HS-27A (cell line): ENCODE measurements at places on chromosomes 16 and 17.

DNA sequence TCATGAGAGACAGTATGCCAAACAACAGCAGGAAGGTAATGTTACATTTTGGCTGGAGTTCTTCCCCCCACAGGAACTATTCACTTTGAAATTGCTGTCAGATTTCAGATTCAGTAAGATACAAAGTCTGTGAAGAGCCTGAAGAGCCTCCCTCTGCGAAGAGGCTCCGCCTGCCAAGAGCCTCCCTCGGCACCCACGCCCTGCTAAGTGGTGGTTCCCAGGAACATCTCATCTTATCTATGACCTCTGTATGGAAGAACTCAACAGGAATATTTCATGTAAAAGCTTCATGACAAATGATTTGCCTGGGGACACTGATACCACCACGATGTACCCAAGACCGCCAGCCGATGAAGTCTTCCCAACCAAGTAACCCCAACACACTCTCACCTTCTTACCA lies 3.2 kb downstream of the ZC3H7A start:
- no peak for DNase-seq

GRCh38 chr17:79311373-79311772 lies 236.7 kb downstream of the ENGASE start:
- no peak for DNase-seq

DNA sequence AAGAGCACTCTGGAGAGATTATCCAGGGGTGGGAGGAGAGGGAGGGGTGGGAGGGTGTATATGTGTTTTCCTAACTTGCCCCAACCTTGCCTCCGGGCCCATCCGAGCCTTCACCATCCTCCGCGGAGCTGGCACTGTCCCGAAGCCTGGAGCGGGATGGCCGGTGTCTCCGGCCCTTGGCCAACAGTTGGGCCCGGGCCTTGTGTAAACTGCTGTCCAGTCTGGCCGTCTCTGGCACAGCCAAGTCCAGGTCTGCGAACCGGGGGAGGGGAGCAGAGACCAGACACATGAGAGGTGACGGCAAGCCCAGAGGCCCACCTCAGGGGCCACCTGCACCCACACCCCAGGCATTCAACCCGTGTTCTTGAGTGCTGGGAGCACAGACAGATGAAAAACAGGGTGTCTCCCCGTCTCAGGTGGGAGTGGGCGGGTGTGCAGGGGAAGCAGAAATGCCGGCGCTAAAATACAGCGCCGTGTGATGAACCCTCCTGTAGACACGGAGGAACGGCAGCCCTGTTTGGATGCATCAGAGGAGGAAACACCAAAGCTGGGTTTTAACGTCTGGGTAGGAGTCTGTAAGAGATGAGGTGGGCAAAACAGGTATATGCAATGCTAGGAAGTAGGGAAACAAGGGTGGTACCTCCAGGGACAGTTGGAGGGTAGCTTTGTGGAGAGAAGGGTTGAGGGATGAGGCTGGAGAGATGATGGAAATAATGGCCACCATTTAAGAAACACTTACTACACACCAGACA lies 11.7 kb downstream of the SAMD14 start:
- no peak for DNase-seq

DNA sequence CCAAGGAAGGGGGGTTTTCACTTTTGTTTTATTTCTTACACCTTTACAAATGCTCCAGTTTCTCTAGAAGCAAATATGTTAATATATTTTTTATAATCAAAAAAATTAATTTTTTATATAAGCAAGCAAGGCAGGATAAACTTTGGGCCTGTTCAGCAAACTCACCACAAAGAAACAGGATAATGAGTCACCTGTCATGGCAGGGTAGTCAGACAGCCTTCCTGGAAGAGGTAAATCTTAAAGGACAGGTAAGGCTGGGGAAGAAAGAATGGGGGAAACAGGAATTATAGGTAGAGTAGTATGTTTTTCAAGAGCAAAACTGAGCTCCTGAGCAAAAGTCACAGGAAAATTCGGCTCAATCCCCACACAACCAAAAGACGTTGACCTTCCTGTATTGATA lies 186.3 kb upstream of the SOX9 start:
- no peak for DNase-seq

DNA sequence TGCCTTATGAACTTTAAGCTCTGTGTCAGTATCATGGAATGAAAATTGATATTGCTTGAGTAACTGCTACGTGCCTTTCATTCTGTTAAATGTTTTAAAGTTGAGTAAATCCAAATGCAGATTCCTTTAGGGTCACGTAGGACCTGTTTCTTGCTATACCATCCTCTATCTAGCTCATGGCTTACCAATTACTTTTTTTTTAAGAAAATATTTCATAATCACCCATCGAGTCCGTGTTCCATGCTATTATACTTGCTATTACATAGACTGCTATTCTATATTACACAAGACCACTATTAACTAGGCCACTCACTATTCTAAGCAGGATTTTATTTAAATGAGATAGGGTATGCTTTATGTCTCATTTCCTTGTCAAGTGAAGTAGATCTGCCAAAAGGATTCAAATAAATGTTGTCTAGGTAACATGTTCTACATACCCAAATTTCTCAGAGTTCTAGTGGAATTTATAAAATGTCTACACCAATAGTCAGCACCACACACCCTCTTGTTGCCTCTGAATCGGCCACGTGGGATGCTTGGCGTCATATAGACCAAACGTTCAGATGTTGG lies 11.9 kb downstream of the ANKFN1 start:
- DNase-seq = peak; percentile 88

GRCh38 chr16:75452464-75453190 lies 11.9 kb downstream of the TMEM170A start:
- no peak for DNase-seq

DNA sequence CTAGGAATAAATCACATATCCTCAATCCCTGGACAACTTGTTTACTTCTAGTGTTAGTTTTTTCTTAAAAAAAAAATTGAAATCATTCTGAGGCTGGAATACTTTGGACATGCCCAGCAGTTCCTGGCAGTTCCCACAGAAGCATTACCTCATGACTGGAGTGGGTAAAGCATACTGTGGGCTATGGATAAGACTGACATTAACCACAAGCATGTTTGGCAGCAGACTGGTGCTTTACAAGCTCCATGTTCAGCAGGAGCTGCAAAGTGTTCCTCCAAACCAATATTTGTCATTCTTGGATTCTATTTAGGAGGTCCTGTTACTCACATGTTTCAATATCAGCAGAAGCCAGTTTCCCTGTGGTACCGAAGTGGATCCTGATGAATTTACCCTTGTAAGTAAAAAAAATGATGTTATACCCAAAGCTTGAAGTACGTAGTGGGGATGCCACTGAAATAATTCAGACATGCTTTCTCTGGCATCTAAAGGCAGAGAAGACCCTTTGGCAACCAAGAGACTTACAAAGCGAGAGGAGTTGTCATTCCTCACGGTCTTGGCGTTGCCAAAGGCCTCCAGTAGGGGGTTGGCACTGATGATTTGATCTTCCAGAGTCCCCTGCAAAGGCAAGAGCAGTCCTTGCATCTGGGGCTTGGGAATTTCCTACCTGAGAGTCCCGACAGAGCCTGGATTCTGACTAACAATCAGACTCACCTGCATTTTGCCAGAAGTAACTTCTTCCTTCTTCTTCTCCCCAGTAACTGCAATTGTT lies 4.9 kb downstream of the MYH1 start:
- DNase-seq = no peak

GRCh38 chr16:66478733-66479511 lies 51.8 kb downstream of the BEAN1 start:
- peak; percentile 31 for DNase-seq

DNA sequence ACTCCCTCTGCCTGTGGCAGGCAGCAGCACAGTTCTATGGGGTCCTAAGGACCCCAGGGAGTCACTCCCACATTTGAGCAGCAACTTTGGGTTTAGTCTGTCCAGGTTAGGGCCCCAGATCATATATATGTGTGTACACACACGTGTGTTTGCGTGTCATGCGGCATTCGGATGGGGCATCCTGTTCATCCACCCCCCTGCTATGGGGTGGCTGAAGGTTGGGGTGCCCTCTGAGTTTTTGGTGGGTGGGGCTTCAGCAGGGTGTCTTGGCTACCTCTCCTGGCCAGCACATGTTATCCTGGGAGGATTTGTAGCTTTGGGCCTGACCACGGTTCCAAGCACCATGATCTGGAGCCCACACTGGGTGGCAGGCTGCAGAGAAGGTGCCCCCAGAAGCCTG lies 100.7 kb downstream of the RAB11FIP4 start:
- no peak for DNase-seq

- no peak for DNase-seq
Measured at GRCh38 chr16:83940630-83941378, 12.2 kb upstream of the OSGIN1 start.

DNA sequence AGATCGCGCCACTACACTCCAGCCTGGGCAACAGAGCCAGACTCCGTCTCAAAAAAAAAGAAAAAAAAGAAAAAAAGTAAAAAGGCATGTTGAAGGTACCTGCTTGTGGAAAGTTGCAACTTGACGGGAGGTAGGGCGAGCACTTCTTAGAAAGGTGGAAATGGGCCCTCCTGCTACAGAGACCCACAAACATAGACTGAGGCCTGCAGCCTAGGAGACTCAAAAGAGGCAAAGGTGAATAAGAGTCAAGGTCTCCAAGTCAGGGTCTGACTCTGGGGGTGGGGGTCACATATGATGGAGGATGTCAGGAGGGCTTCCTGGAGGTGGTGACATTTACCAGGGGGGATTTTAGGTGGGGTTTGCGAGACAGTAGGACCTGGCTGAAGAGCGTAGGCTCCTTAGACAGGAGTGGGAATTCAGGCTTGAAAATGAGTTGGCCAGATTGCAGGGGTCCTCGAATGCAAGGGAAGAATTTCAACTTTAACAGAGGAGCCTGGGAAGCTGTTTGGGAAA lies 303.0 kb downstream of the SEC14L1 start:
- DNase-seq = no peak

DNA sequence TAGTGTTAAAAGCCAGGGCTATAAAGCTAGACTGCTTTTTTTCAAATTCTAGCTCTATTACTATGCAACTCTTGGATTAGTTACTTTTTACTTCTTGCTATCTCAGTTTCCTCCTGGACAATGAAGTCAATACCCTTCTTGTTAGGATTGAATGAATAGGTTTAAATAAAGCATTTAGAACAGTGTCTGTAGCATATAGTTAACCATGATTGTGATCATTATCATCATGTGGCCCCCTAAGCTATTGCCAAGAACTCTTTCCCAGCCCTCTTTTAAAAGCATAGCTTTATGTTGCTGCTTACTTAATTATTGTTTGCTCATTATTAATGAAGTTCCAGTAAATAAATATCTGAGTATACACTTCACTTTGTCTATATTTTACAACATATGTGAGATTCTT lies 4.5 kb downstream of the VMP1 start:
- DNase-seq = no peak

- no peak for DNase-seq
Measured at GRCh38 chr17:28498652-28499363, 7.3 kb upstream of the FOXN1 start.

DNA sequence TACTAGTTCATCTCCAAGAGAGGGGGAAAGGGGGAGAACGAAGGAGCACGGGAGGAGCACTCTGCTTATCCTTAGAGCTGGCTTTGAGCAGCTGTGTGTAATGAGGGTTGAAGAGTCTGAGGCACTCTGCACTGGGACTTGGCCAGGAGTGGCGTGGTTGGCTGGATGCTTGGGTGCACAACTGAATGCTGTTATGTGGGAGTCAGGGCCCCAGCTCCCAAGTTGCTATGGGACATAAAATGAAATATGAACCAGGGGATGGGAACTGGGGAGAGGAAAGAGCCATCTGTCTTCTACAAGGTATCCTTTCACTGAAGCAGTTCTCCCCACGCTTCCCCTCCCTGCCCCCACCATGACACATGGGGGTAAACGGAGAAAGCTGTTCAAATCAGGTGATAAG lies 105.9 kb upstream of the ANKFN1 start:
- no peak for DNase-seq

DNA sequence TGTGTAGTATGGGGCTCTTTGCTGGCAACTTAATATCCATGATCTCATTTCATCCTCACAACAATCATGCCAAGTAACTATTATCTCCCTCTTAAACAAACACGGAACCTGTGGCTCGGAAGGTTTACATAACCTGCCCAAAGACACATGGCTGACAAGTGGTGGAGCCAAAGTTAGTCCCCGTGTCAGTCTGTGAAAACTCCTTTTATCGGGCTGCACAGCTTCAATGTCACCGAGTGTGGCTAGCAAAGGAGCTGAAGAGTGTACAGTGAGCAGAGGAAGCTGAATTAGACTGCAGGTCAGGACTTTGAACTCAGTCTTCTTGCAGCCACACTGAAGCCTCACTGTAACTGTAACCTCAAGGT lies 80.3 kb downstream of the PARN start:
- DNase-seq = no peak

DNA sequence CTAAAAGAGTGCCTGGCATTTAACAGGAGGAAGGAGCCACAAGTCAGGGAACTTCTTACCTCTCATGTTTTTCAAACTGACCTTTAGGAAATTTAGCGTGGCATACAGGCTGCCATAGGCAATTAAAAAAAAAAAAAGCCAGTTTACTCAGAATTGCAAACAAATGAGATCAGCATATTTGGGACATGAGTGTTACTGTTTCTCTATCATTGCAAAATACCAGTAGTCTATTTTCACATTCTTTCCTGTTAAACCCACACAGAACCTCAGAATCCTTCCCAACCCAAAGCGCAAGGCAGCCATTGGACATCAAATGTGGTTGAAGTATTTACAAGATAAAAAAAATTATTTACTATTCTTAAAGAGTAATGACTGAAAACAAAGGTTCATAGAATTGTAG lies 366.4 kb upstream of the DYNLRB2 start:
- peak; percentile 49 for DNase-seq

- DNase-seq = no peak
Measured at GRCh38 chr17:78828470-78829185, 12.0 kb downstream of the USP36 start.

GRCh38 chr16:90032674-90033331 lies 13.5 kb upstream of the DBNDD1 start:
- DNase-seq = no peak

DNA sequence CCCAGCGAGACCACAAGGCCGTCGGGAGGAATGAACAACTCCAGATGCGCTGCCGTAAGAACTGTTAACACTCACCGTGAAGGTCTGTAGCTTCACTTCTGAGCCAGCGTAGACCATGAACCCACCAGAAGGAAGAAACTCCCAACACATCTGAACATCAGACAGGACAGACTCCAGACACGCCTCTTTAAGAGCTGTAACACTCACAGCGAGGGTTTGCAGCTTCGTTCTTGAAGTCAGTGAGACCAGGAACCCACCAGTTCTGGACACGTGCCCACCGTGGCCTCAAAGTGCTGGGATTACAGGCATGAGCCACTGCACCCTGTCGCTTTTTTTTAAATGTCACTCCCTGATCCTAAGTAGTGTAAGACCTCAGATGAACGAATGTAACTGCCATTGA lies 17.3 kb downstream of the KPNA2 start:
- DNase-seq = no peak

DNA sequence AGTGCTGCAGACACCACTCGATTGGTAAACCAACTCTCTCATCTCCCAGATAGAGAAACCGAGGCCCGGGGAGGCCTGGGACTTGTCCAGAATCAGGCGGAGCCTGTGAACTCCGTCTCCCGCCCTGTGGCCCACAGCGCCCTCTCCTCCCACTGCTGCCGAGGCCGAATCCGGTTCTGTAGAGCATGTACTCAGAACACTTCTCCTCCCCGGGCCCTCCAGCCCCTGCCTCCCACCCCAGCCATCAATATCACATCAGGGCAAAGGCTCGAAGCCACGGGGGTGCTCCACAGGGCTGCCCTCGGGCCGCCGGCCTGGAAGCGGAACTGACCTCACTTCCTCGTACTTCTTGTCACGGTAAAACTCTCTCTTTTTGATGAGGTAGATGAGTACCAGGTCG lies 13.0 kb downstream of the EMC6 start:
- DNase-seq = no peak

GRCh38 chr17:8146381-8147140 lies 5.6 kb downstream of the PER1 start:
- DNase-seq = no peak
